Stimulated activated CD4-positive, alpha-beta T cell treated with anti-CD3 and anti-CD28 coated beads, Interleukin-4, amount 100 ng/mL, for 1 hour (primary cell): ENCODE measurements at places on chromosomes 13 and 19.

DNA sequence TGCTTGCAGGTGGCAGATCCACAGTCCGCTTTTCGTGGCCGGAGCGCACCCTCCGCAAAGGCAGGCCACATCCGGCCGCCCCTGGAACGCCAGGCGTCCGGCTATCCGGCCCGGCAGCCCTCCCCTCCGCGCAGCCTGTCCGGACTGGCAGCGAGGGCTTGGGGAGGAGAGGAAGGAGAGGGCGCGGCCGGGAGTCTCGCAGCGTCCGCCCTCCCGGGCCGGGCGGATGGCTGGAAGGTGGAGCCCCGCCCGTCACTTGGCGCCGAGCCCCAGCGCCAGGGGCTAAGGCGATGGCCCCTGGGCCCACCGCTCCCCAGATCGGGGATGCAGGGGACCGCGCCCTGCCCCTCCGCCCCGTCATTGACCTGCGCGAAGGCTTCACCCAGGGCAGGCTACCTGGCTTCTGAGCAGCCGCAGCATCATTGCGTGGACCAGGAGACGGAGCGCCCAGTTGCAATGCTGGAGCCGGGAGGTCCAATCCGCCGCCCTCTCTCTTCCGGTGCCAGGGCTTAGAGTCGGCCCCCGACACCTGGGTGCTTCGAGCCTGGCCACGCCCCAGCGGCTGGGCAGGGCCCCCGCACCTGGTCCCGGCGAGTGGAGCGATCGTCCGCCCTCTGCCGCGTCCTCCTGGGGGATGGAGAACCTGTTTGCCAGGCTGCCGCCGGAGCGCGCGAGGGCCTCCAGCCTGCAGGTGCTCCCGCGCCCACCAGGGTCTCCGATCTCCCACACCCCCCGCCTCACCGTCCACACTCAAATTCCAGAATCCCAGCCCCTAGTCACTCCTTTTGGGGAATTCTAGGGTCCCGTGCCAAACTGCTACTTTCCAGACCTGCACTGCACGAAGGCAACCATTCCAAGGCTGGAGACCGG lies at the start of gene FUT1:
TSS of gene FUT1 (minus strand) at position 146 of the 870 bp plus-strand sequence. CDS start 1,360 bp downstream, outside the sequence.
- DNase-seq, result peak; percentile 33

- peak; percentile 40 for DNase-seq
Observed at GRCh38 chr13:42395086-42395821, 123.3 kb downstream of the AKAP11 start.

DNA sequence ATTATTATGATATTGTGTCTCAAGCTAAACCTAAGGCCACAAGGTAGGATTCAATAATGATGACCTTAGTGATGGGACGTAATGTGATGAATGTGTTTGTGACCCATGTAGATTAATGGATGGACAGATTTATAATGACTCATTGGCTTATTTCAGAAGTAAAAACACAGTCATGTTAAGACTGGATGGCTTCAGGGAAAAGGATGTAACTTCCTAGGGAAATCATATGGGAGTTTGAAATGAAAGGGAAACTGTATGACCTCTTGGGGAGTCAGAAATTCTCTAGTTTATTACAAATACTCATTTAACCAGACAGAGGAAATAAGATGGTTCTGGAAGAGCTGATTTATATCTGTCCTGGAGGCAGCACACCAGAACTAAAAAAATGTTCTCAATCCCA lies 2.9 kb downstream of the EDNRB start:
- DNase-seq, result no peak

GRCh38 chr13:48448959-48449614 lies 36.2 kb upstream of the LPAR6 start:
- DNase-seq, result no peak

DNA sequence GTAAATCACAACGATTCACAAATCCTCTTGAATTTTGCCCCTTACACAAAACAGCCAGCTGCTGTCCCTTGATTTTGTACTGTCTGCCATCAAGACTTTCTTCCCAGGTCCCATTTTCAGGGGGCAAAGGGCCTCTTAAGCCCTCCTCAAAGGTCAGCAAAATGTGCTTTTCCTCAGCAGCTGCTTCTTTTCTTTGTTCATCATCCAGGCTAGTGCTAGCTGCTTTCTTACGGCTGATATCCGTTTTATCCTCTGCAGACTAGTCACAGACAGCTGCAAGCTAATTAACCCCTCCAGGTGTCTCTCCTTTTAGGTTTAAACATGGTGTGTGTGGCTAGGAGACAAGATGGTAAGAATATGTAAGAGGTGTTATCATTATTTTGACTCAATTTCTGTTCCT lies 90.9 kb downstream of the NALCN start:
- DNase-seq, result no peak

DNA sequence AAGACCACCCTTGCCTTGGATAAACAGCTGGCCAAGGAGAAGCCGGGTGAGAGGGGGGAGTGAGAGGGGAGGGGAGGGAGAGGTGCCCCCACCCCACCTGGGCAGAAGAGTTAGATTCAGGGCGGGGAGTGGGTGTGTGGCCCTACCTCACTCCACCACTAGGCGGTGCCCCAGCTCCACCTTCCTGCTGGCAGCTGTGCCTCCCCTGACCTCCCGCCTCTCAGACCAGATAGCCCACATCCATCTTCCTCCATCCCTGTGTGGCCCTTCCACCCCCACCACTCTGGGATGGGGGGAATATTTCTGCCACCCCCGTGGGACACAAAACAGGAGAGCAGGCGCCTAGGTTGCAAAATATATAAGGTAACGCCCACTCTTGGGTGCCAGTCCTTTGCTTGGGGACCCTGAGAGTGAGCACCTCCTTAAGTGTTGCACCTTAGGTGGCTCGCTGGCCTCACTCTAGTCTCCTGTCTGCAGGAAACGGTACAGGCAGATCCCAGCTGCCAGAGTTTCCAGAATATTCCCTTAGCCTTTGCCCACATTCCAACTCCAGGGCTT lies 13.8 kb upstream of the EHD2 start:
- peak; percentile 65 for DNase-seq

- no peak for DNase-seq
Observed at GRCh38 chr13:78100486-78100885, 181.9 kb upstream of the EDNRB start.
